B cell (primary cell): ENCODE measurements at places on chromosomes 6 and 20.

DNA sequence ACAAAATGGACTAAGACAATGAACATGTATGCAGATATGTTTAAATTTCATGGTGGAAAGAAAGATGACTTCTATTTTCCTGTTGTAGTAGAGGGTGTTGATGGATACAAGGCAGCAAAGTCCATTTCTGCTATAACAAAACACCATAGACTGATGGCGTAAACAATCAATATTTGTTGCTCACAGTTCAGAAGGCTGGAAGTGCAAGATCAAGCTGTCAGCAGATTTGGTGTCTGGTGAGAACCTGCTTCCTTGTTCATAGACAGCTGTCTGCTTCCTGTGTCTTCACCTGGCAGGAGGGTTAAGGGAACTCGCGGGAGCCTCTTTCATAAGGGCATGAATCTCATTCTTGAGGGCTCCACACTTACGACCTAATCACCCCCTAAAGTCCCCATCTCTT, 83.0 kb upstream of the ELOVL5 start:
- no peak for DNase-seq

DNA sequence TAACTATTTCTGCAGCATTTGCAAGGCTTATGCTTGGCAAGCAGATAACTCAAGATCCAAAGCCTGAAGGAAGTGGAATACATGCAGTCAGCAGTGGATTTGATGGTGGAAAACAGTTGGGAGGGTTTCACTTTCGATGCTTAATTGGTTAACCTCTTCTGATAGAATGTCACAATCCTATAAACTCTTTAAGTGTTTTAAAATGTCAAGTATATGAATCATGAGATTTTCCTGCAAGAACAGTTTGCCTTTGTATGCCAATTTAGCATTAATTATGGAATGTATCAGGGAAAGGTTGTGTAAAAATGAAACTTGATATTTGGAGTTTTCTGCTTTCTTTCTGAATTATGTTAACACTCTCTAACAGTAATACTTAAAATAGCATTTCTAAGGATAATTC, 36.6 kb downstream of the NKX2-4 start:
- no peak for DNase-seq

- no peak for DNase-seq
Observed at GRCh38 chr20:23114018-23114417, 27.9 kb upstream of the CD93 start.

GRCh38 chr6:75926293-75927168, 145.9 kb downstream of the IMPG1 start:
- DNase-seq, result no peak

GRCh38 chr6:27507041-27507956, 34.4 kb upstream of the ZNF184 start:
- no peak for DNase-seq

DNA sequence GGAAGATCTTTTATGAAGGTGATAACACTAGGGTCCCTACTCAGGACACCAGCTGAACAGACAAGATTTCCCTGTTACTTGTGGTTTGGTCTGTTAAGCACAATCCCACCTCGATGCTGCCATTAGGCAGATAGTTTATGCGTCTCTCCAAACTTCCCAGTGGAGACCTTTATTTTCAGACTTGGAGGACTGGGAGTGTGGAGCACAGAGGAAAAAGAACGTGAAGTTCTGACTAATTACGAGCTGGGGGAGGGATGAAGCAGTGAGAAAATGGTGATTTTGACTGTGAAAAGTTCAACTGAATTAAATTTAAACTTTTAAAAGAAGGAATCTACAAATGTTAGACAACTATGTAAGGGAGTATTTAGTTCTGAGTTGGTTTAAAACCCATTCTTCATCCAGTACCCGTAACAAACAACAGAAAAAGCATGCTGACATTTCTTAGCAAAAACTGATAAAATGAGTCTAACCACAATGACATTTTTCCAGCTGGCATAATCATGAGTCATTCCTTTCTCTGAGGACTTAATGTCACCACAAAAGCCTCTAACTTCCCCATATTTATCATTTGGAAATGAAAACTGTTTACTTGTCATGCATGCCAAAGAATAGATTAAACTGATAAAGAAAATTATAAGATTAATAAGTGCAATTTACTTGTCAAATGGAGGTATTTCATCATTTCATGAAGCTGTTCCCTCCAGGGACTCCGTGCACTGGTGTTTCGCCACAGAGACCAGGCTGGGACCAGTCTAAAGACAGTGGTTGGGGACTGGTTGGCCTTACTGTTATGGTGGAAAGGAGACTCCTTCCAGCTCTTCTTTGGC, 113.3 kb upstream of the SSTR4 start:
- DNase-seq, result no peak
